ENCODE measurements at places on chromosomes 6 and 20.

- DNase-seq: no peak
These were observed 63.7 kb downstream of the KCNB1 start for GRCh38 chr20:49418809-49419208.

- DNase-seq: no peak
These were observed 9.7 kb upstream of the MRPS10 start for GRCh38 chr6:42227173-42227850.

- no peak for DNase-seq
These were observed 360.1 kb downstream of the TAF4 start for GRCh38 chr20:61705386-61706258.

GRCh38 chr6:21846541-21847451 lies 253.2 kb downstream of the SOX4 start:
- DNase-seq: peak; percentile 68

DNA sequence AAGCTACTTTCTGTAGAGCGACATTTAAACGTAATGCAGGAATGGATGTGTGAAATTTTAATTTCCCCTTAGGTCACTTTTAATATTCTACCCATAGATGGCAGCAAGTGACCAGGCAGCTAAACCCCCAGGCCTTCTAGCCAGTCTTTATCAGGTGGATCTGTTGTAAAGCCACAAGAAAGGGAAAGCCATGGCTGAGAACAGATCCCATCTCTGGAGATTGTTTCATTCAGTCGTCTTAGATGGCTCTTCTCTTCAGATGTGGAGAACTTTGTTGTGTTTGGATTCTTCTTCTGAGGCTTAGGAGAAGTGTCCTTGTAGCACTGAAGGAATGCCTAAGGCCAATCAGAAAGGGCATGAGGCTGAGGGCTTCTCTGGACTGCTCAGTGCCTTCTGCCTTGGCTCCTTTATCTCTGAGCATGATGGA lies 15.8 kb upstream of the RNF182 start:
- DNase-seq: peak; percentile 52

GRCh38 chr6:109379711-109380110 lies 2.6 kb downstream of the CD164 start:
- DNase-seq: no peak

DNA sequence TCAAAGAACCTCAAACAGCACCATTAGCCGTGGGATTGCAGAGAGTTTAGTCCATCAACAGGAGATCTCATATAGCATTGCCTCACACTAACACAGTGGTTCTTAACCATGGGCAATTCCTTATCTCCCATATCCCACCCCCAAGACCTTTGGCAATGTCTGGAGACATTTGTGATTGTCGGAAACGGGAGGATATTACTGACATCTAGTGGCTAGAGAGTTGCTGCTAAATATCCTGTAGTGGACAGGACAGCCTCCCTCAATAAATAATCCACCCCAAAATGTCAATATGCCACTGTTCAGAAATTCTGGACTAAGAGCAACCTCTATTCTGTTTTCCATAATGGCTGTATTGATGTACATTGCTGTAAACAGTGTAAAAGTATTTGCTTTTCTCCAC lies 210.1 kb upstream of the CCN2 start:
- no peak for DNase-seq

- no peak for DNase-seq
These were observed 422 bp downstream of the NCR3 start for GRCh38 chr6:31592396-31592771.

DNA sequence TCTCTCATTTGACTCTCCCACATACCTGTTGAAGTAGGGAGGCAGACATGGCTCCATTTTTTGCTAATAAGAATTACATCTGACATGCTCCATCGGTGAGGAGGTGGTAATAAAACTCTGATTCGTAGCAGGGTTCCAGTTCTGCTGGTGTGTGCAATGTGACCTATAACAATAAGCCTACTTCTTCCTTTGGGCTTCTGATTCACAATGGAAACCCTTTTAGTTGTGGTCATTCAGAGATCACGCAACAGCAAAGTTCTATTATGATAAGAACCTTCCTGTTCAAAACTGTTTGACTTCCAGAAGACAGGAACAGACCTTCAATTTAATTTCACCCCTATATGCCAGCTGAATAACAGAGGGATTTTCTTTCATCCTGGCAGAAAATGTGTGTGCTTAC lies 31.4 kb upstream of the GSTA4 start:
- DNase-seq: no peak

DNA sequence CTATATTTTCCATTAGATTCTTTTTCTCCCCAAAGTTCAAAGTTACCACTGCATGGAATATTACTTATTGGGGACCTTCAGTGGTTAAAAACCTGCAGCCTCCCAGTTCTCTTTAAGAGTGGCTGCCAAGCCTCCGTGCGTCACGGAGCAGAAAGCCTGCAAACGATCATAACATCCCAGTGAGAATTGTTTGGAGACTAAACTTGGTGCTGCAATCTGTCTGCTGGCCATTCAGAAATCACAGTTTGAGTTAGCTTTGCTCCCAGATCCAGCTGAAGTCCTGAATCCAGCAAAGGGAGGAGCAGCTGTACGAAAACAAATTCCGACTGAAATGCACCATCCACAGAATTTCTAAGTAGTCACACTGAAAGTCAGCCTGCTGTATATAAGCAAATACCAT lies 213.5 kb upstream of the PDE10A start:
- DNase-seq: no peak

DNA sequence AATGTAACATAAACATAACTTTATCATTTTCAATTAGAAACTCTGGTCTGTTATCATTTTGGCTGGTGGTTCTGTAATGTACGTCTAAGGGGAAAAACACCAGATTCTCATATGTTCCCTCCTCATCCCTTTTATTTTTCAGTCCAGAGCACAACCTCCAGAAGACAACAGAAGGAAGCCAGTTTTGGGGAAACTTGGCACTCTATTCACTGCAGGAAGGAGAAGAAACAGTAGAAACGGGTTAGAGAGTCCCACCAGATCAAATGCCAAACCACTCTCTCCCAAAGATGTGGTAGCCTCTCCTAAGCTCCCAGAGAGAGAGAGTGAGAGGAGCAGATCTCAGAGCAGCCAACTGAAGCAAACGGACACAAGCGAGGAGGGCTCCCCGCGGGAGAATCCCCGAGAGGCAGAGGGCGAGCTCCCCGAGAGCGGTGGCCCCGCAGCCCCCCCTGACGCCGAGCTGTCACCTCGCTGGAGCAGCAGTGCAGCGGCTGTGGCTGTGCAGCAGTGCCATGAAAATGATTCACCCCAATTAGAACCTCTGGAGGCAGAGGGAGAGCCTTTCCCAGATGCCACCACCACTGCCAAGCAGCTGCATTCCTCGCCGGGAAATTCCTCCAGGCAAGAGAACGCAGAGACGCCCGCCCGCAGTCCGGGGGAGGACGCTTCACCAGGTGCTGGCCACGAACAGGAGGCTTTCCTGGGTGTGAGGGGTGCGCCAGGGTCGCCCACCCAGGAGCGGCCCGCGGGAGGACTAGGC lies 117.8 kb downstream of the RTN4IP1 start:
- peak; percentile 47 for DNase-seq

- DNase-seq: no peak
These were observed 4.2 kb downstream of the SYNDIG1 start for GRCh38 chr20:24473435-24474223.

DNA sequence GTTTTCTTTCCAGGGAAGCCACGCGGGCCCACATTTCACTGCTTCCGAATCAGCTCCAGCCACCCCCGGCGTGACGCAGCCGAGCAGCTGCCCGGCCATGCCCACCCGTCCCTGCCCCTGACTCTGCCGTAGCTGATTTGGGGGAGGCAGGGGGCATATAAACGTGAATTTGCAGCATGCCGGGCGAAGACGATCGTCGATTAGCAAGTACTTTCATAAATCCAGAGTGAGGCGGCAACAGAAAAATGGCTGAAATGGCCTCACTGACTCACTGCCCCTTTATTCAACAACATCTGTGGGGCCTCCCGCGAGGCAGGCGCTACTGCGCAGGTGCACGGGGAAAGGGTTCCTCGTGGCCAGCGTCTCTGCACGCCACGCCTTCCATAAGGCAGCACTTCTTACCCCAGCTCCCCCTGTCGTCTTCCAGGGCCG lies 118.0 kb downstream of the DLL1 start:
- no peak for DNase-seq

GRCh38 chr6:107805504-107805903 lies 18.6 kb downstream of the SCML4 start:
- DNase-seq: no peak

DNA sequence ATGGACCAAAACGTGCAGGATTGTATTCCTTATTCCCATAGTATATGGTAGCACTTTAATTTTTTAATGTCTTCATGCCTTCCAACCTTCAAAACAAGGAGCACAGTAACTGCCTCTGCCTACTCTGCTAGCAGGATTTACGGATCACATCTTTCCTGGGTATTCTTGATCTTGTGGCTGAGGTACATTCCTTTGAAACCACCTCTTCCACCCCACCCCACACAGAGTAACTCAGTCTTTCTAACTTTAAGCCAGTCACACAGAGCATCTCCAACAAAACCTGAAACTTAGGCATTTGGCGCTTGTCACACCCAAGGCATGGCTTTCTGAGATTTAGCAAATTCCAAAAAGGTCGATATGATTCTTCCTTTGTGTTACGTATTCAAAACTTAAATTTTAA lies 2.3 kb upstream of the ID4 start:
- DNase-seq: no peak

DNA sequence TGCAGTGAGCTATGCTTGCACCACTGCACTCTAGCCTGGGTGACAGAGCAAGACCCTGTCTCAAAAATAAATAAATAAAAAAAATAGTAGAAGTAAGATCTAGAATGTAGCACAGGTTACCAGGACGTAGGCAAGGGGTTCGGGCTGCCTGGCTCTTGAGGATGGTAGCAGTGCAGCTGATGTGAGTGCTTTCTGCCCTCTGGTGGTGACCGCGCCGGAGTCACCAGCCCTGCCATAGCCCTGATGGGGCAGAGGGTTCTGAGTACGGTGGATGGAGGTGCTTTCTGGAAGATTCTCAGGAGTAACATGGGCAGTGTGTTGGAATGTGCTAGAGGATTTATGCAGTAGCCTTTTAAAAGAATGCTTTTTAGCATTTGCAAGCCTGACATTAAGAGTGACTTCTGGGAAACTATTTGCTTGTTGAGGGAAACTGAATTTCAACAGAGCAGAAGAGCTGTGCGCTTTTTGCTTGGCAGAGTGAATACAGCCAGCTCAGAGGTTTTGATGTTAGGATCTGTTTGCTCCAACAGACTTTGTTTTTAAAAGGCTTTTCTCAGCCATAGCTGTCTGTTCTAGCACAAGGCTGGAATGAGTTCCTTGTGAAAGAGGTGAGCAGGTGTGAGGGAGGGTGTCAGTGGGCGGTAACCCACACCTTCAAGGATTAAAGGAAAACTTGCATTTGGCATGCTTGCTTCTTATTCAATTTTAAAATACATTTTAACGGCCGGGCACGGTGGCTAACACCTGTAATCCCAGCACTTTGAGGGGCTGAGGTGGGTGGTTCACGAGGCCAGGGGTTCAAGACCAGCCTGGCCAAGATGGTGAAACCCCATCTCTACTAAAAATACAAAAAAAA lies 65.9 kb downstream of the PTPN1 start:
- peak; percentile 63 for DNase-seq

DNA sequence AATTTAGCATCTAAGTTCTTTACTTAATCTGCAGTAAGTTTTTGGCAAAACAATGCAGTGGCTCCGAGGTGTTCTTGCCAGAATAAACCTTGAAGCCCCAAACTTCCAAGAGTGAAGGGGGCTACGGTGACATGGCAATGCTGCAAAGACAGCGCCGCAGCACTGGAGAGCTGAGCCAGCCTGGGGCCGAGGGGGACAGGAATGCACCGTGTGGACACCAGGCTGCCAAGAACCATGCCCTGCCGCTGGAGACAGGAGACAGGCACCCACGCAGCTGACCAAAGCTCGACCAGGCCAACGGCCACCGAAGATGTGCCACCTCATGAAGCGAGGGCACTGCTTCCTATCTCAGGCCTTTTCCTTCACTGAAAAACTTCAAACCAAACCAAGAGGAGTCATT lies 133.4 kb downstream of the PRND start:
- DNase-seq: no peak

GRCh38 chr6:138567052-138567451 lies 67.8 kb upstream of the NHSL1 start:
- no peak for DNase-seq

GRCh38 chr6:3841066-3841454 lies 8.1 kb upstream of the FAM50B start:
- DNase-seq: no peak

GRCh38 chr6:33123732-33124524 lies 48.1 kb downstream of the HLA-DPB1 start:
- DNase-seq: peak; percentile 41

DNA sequence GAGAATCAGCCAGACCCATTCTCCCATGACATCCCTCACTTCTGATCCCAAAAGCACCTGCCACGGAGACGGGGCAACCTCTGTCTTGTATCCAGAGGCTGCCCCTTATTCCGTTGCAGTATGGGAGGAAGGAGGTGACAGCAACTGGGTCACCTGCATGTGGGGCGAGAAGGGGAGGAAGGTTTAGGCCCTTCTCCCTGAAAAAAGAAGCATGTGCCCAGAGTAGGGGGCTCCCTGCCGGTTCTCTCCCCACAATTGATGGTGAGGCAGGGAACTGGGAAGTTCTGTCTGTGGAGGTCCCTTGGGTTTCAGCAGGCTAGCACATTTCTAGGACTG lies 49.3 kb upstream of the FANCE start:
- DNase-seq: no peak

GRCh38 chr6:11142296-11143027 lies 30.9 kb upstream of the ERVFRD-1 start:
- DNase-seq: no peak

All from nephron progenitor cell (in vitro differentiated cells).